Head of caudate nucleus (tissue), 42 donors: ENCODE measurements at places on chromosomes 13 and 19.

- no peak for DNase-seq
Measured at GRCh38 chr13:86838411-86839120, 832.6 kb upstream of the SLITRK5 start.

GRCh38 chr13:82136880-82137279 is 1745.4 kb downstream of the SLITRK1 start:
- DNase-seq = no peak

DNA sequence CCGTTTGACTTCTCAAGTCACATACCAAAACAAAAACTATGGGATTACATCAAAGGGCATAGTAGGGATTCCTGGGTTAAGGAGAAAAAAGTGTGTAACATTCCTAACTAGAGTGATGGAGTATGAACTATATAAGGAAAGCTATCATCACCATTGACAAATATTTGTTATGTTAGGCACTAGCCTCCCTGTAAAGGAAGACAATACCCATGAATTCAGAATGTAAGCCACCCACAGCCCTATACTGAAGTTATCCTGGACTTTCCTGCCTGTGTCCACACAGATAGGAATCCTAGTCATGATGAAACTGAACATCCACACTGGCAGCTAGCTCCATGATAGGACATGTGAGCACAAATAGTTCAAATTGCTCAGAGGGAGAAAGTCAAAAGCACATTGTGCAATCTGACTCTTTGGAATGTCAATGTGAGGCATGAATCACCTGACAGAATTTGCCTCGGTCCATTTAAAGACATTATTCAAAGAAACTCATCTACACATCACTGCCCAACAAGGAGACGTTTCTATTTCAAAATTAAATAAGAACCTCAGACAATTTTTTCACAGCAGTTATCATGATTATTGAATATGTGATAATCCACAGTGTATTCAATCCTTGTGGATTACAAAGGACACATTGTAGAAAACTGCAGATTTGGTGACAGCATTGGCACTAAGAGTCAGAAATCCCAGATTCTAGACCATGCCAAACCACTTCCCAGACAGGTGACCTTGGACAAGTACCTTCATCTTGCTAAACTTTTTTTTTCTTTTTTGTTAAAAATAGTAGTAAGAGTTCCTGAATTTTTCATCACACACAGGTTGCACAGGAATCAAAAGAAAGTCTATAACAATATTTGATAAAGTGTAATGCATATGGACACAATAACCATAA is 529.3 kb downstream of the IRS2 start:
- DNase-seq = no peak

DNA sequence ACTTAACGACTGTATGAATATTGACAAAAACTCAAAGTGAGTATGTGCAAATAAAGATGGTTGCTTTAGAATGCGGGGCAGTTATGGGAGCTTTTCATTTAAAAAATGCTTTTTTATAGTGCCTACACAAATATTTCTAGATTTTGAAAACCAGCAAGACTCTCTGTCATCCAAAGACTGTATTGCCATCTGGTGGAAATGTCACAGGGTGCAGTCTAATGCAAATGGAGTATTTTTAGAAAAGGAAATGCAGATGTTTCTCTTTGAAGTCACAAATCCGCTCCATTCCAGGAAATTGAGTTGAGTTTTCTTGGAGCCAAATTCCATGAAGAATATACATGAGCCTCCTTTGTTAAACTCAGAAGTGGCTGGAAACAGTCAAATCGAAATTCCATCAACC is 2.3 kb upstream of the C1QTNF9B start:
- peak; percentile 38 for DNase-seq

DNA sequence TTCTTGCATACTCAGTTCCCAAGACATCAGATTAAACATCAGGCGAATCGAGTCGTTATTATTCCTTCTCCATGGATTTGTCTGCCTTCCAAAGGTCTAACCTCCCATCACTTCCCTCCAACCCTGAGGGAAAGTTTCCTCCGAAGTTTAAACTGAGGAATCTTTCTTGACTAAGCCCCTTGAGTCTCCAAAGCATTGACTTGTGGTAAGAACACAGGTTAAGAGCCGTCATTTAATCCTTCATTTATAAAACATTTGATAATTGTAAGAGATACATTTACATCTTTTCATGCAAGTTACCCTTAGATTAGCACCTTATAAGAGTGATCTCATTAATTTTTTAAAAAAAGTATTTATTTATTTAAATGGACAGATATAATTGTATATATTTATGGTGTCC is at the start of gene OR7A10:
Gene OR7A10, minus strand, starts transcription at position 101 of the 400 bp plus-strand sequence. CDS start 7,045 bp downstream, outside the sequence.
- DNase-seq = no peak

- DNase-seq = no peak
Measured at GRCh38 chr13:99404005-99404755, 97.0 kb upstream of the GPR183 start.

DNA sequence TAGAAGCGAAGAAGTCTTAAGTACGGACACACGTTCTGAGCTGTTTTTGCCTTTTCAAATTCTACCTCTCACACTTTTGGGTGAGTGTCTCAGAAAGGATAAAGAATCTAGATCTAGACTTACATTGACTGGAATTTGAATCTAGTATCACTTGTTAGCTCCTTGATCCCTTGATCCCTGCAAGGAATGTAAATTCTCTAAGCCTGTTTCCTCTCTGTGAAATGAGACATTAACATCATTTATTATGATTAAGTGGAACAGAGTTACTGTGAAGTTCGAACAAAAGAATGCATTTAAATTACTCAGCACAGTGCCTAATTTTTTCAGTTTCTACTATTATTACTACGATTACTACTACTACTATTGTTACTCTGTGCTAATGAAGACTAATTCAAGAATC is 86.6 kb upstream of the POSTN start:
- DNase-seq = no peak

DNA sequence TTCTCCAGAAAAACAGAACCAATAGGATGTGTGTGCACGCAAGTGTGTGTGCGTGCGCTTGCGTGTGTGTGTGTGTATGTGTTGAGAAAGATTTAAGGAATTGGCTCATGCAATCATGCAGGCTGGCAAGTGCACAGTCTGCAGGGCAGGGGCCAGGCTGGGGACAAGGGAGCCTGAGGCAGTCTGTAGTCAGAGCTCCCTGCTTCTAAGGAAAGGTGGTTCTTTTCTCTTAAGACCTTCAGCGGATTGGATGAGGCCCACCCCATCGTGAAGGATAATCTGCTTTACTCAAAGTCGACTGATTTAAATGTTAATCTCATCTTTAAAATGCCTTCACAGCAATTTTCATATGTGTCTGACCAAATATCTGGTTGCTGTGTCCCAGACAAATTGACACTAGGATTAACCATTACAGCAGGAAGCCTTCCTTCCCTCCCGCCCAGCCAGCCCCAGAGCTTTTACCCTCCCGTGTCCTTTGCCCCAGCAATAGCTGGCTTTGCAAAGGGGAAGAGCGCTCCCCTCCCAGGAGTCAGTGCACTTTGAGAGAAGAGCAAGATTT is 15.0 kb upstream of the NAXD start:
- DNase-seq = no peak

- no peak for DNase-seq
Measured at GRCh38 chr13:28623782-28624706, 34.9 kb upstream of the POMP start.

DNA sequence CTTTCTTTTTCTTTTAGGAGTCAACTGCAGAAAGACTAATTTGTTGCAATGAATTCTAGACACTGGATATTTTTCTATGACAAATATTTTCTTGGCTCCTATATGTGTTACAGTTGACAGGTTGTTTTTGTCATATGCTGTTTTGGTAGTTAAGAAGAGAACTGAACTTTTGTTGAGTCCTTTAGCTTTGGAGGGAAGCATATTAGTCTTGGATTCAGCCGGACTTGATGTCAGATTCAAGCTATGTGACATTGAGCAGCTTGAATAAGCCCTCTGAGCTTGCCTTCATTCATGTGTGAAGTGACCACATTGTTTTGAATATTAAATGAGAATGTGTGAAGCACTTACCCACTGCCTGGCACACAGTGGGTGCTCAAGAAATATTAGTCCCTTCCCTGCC is 181.9 kb upstream of the RNF113B start:
- DNase-seq = no peak

- no peak for DNase-seq
Measured at GRCh38 chr13:26548205-26548765, 9.2 kb upstream of the WASF3 start.

- DNase-seq = no peak
Measured at GRCh38 chr13:99380921-99381645, 73.9 kb upstream of the GPR183 start.

DNA sequence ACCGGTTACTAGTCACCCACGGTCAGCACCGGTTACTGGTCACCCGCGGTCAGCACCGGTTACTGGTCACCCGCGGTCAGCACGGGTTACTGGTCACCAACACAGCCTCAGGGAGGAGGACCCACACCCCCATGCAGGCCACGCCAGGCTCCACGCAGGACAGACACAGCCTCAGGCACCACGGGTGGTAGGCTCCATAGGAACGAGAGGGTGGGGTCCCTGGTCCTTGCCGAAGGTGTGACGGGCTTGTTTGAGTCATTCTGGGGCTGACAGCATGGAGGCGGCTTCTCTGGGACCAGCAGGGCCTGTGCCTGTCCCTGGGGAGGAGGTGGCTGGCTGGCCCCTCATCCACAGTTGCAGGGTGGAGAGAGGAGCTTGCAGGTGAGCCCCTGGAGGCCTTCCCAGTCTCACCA is 122.8 kb upstream of the SOX1 start:
- peak; percentile 4 for DNase-seq

GRCh38 chr19:57363688-57364181 is 384 bp downstream of the TRAPPC2B start:
- DNase-seq = no peak

DNA sequence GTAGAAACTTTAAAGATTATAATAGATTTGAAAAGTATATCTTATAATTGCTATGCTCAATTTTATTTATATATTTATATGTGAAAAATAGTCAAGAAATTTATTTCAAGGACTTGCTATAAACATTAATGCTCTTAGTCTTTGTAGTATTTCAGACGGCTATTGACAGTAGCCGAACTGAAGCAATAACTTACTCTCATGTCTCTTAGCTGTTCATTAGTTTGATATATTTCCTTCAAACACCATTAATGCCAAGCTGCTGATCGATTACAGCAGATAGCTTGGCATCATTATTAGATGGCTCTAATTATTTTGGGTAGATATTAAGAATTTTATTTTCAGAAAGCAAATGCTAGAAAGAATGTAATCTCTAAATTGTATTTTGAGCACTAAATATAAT is 1151.5 kb upstream of the SPRY2 start:
- DNase-seq = no peak

GRCh38 chr19:2139385-2140137 is 11.8 kb downstream of the AP3D1 start:
- DNase-seq = no peak

DNA sequence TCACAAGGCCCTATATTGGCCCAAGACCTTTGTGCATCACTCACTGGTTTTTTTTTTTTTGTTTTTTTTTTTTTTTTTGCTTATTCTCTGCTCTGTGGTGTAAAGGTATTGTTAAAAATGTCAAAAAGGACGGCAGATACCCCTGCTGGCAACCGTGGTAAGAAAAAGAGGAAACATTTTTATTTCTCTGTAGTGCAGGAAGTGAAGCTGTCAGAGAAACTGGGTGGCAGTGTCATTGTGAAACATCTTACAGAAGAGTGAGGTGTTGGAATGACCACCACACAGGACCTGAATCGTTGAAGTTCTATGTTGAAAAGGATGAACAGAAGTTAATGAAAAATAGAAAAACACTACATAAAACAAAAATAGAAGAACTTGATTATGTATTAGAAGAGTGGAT is 346.4 kb downstream of the FGF9 start:
- no peak for DNase-seq

GRCh38 chr19:45817010-45817724 is 2.1 kb upstream of the RSPH6A start:
- peak; percentile 89 for DNase-seq

DNA sequence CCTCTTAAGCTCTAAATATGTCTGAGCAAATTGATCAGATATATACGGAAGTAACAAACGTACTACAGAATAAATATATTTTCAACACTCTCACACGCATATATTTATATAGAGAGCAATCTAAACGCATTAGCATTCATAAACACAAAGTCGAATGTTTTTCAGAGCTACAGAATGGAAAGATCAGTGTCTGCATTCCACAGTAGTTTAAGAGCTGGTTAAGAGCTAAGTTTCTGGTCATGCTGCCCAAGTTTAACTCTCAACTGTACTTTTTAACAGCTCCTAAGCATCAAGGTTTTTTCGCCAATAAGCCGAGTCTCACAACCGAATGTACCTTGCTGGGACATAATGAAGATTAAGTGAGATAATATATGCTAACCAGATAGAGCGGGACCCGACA is 36.7 kb upstream of the RAP2A start:
- no peak for DNase-seq

GRCh38 chr13:89827552-89827951 is 1519.9 kb upstream of the MIR17HG start:
- DNase-seq = no peak

- no peak for DNase-seq
Measured at GRCh38 chr19:4504891-4505569, 13.3 kb downstream of the PLIN4 start.
